Bronchial epithelial cell (primary cell): ENCODE measurements at places on chromosomes 5 and 9.

GRCh38 chr5:103375350-103375749 lies 116.8 kb downstream of the MACIR start:
- peak; percentile 5 for DNase-seq

GRCh38 chr5:38468202-38468673 lies 88.2 kb downstream of the LIFR start:
- DNase-seq: peak; percentile 89

- no peak for DNase-seq
Measured at GRCh38 chr5:74870299-74871067, 4.3 kb upstream of the FAM169A start.

DNA sequence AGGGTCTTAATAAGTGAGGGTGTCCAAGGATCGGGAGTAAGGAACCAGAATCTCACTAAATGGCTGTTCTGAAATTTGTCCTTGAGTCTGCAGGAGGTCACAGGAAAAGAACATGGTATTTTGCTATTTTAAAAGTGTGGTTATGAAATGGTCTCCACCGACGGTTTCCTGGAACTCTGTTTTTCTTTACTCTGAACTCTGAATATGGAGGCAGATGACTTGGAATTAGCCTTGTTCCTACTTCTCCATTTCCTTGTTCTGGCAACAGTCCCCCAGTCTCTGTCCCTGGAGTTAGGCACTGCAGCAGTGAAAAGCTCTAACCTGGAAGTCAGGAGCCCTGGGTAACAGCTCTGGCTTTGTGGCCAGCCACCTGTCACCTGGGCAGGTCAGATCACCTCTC lies 46.6 kb upstream of the C5orf58 start:
- no peak for DNase-seq

- peak; percentile 82 for DNase-seq
Measured at GRCh38 chr9:27117489-27118135, 8.6 kb downstream of the TEK start.

- no peak for DNase-seq
Measured at GRCh38 chr5:95044096-95044495, 240.8 kb downstream of the MCTP1 start.

GRCh38 chr9:75108571-75108970 lies 20.3 kb downstream of the OSTF1 start:
- no peak for DNase-seq

DNA sequence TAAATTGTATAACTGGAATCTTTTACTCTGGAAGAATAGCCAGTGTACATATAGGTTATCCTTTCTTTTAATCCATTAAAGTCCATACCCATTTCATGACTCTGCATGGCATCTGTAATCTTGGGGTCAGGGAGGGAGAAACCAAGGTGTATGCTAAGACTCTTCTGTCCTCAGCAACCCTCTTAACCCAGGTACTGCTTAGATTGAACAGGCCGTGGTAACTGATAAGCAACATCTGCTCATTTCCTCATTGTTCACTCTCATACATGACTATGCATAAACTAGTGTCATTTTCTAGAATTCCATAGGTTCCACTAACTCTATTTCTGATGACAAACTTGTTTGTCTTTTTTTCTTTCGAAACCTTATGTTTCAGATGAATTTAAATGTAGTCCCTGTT lies 69.3 kb upstream of the IFNE start:
- DNase-seq: no peak

GRCh38 chr9:99296291-99296951 lies 74.3 kb downstream of the SEC61B start:
- no peak for DNase-seq

GRCh38 chr5:38923661-38924451 lies 78.0 kb downstream of the OSMR start:
- DNase-seq: no peak

DNA sequence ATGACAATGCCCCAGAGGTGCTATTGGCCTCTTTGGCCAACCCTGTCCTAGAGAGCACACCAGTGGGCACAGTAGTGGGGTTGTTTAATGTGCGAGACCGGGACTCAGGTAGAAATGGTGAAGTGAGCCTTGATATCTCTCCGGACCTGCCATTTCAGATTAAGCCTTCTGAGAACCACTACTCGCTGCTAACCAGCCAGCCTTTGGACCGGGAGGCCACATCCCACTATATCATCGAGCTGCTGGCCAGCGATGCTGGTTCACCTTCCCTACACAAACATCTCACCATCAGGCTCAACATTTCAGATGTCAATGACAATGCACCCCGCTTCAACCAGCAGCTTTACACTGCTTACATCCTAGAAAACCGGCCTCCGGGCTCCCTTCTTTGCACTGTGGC lies 1.4 kb downstream of the PCDHGC5 start:
- DNase-seq: no peak

DNA sequence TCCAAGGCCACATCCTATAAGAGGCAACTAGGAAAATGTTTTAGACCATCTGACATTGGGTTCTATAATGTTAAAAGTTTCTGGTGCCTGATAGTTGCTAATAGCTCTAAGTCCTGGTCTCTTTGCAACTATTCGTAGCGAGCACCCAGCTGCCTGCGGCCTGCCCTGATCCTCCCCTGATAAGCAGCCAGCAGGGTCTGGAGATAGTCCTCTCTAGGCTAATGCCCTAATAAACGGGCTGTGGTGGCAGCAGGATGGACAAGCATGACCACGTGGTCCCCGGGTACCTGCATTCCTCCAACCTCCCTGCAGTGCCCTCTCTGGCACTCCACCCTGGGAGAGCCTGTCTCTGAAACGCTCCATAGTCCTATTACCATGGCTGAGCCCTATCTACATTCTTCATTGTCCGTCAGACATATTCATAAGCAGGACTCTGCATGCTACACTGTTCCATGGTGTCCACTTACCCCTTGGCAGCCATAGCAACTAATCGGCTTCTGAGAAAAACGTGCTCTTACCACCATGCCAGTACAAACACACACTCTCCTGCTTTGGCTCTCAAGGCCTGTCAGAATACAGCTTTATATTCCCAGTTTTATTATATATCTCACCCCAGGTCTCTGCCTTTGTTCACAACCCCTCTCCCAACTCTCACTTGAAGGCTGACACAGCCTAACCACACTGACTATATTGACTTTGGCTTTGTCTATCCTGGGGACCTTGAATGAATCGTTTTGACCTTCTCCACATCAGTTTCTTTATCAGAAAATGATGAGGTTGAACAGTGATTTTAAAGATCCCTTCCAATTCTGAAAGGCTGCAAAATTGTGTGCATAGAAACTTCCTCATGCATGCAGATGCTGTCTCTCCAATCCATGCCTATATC lies 49.9 kb upstream of the DAPK1 start:
- DNase-seq: no peak

GRCh38 chr5:43620944-43621505 lies 18.0 kb downstream of the NNT start:
- peak; percentile 86 for DNase-seq

GRCh38 chr9:12735665-12736064 lies 39.2 kb upstream of the LURAP1L start:
- DNase-seq: no peak

GRCh38 chr5:71939452-71940230 lies 167.6 kb upstream of the MAP1B start:
- no peak for DNase-seq

GRCh38 chr5:125026867-125027731 lies 280.7 kb upstream of the ZNF608 start:
- peak; percentile 91 for DNase-seq

DNA sequence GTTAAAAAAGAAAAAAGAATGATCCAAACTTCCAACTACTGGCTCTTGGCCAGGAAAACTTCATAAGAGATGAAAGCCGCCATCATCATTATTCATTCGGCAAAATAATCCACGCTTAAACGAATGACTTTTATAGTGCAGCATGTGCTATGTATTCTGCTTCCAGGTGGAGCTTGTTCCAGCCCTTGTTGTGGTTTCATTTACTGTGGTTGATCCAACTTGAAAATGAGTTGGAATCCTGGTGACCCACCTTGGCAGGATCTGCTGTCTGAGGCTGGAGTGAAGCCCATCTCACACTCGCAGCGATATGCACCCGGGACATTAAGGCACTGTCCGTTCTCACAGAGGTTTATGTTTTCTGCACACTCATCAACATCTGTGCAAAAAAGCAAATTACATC lies 209.6 kb downstream of the FBN2 start:
- DNase-seq: no peak

- DNase-seq: peak; percentile 97
Measured at GRCh38 chr9:112029921-112030444, 133.4 kb downstream of the UGCG start.

DNA sequence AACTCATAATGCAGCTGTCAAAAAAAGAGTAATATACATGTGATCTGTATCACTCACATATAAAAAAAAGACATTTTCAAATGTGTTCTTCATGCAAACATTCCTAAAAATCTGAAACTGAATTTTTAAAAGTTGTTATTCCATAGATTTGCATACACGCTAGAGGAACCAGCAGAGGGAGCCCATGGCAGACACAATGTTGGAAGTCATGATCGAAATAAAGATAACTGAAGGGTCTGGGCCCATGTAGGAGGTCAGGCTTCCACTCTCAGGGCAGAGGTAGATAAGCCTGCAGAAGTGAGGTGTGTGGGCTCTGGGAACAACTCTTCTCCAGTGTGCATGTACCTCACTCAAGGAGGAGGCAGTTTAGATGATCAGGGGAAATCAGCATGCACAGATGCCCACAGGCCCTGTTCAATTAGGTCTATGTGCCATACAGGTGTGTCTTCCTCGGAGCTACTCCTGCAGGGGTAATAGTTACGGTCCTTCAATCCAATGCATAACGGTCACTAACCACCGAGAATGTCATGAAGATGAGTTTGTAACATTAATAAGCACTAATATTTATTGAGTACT lies 208.6 kb downstream of the EPB41L4A start:
- peak; percentile 46 for DNase-seq

GRCh38 chr9:8855046-8855445 lies 1055.5 kb upstream of the DMAC1 start:
- DNase-seq: peak; percentile 30

DNA sequence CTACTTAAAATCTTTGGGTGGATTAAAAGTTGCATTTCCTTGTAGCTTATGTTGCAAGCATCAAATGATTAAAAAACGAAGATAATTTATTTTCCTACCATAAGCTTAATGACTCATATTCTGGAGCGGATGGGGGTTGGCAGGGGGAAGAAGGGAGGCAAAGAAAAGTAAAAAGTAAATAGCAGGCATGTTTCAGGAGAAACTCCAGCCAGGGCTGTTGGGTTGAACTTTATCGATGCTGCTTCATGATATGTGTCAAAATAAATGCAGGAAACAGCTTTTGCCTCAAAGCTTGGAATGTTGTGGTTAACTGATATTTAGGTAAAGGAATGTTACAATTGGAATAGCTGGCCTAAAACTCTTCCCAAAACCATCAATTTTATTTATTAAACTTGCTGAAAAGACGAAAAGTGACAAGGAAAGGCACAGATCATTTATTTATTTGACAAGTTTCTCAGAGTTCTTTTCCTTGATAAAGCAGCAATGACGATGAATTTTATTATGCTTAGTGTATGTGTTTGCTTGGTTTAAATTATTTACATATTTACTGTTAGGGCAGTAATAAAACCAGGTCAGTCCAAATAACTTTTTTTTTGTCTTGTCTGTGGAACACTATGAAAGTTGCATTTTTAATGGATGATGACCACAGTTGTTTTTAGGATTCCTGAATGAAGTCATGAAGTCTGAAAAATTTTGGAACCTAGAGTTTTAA lies 177.9 kb downstream of the PCSK1 start:
- peak; percentile 79 for DNase-seq

DNA sequence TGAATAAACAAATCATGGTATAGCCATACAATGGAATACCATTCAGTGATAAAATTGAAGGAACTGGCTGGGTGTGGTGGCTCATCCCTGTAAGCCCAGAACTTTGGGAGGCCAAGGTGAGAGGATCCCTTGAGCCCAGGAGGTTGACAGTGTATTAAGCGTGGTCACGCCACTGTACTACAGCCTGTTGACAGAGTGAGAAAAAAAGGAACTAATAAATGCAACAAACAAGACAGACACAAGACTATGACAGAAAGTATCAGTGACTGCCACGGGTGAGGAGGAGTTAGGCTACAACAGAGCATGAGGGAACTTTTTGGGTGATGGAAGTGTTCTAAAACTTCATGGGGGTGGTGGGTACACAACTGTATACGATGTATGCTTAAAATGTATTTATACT lies 2.2 kb downstream of the FNIP1 start:
- DNase-seq: no peak
